ENCODE measurements at places on chromosomes 5 and 9. TPM values are rescaled to one million over a fixed set of nuclear protein-coding genes. Genes with fewer than 3 reads are reported as not detected.

Gene ANAPC2
- 36.7 TPM for total RNA-seq

Gene ZER1
- total RNA-seq = 23.4 TPM

Gene SH3RF2
- total RNA-seq = 0.31 TPM

Gene CDC37L1
- 36.2 TPM for total RNA-seq

Gene SLC25A2
- total RNA-seq = 0.73 TPM

Gene CMYA5
- 0.21 TPM for total RNA-seq

Gene TAS2R1
- not detected for total RNA-seq

Gene CLK4
- 92.1 TPM for total RNA-seq

Gene ANXA2R
- 31.4 TPM for total RNA-seq

Gene ZBTB34
- 10.9 TPM for total RNA-seq

Gene PLGRKT
- 12.6 TPM for total RNA-seq

Gene AK8
- 0.63 TPM for total RNA-seq

Gene NCS1
- 0.42 TPM for total RNA-seq

Gene DBN1
- total RNA-seq = 4.6 TPM

Gene FOXD4L3
- not detected for total RNA-seq

Gene EMB
- total RNA-seq = 250 TPM
